Effector memory CD8-positive, alpha-beta T cell (primary cell): ENCODE measurements at places on chromosomes 7 and 10.
A peak's percentile ranks its signal among the peaks of the same experiment; 100 is the strongest.

- no peak for DNase-seq
Measured at GRCh38 chr10:114885443-114885842, 52.6 kb upstream of the TRUB1 start.

GRCh38 chr7:12690041-12690878, 2.8 kb downstream of the ARL4A start:
- DNase-seq: no peak

DNA sequence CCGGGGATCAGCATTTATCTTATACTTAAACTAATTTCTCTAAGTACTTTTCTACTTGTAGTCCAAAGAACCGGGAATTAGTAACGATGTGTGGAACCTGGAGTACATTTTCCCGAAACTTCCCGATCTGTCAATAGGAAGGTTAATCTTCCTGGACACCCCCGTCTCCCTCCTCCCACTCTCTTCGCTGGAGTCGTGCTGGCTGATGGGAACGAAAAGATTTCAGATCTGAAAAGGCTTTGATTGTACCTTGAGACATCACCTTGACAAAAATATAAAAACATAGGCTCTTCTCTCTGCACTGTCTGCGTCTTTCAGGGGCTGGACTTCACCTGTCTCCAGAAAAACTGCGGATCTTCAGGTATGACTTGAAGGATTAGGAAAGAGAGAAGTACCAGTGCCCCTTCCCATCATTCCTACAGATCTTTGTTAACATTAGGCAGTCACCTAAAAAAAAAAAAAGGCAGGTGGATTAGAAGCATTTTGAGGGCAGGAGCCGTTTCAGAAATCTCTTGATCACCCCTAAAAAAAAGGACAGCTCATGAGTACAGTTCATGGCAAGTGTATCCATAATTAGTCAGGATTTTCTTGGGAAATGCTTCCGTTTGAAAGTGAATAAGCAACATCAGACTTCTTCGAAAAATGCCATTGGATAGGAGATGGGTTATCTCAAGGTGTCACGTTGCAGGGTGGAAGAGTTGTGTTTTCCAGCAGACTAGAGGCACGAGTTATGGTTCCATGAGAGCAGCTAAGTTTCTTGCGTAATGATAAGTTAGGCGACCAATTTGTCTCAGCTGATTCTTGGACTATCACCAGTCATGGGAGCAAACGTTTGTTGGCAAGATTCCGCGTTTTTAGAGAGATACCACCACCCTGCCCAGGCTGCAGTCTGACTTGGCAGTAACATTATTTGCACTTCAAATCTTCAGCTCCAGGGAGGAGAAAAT, 7.8 kb upstream of the BAMBI start:
- DNase-seq: no peak

GRCh38 chr10:102450124-102450373, 1.3 kb downstream of the C10orf95 start:
- DNase-seq: no peak

GRCh38 chr7:97731736-97732564, at the start of gene TAC1:
TAC1 (plus strand) TSS chr7:97732086; CDS start chr7:97732613, 527 bp downstream.
- DNase-seq: no peak

DNA sequence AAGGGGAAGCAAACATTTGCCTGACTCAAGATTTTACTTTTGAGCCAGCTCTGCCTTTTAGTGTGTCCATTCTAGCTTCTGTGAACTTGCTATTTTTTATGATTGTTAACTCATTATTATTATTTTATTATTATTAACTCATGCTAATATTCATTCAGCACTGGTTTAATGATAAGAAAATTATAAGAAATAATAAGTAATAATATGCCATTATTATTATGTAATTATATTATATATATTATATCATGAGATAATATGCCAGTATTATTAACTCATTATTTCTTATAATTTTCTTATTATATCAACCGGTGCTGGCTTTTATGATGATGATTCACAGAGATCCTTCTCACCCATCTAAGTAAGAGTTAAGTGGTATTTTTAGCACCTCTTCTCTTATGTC, 79.3 kb upstream of the NPVF start:
- DNase-seq: no peak

- DNase-seq: no peak
Measured at GRCh38 chr10:43595739-43596298, 10.4 kb upstream of the ZNF485 start.

- no peak for DNase-seq
Measured at GRCh38 chr10:45199205-45199740, 116.1 kb downstream of the OR13A1 start.

- DNase-seq: no peak
Measured at GRCh38 chr10:127735156-127735555, 1.8 kb upstream of the FOXI2 start.

GRCh38 chr7:35691827-35692307, 3.1 kb downstream of the HERPUD2 start:
- peak; percentile 25 for DNase-seq

DNA sequence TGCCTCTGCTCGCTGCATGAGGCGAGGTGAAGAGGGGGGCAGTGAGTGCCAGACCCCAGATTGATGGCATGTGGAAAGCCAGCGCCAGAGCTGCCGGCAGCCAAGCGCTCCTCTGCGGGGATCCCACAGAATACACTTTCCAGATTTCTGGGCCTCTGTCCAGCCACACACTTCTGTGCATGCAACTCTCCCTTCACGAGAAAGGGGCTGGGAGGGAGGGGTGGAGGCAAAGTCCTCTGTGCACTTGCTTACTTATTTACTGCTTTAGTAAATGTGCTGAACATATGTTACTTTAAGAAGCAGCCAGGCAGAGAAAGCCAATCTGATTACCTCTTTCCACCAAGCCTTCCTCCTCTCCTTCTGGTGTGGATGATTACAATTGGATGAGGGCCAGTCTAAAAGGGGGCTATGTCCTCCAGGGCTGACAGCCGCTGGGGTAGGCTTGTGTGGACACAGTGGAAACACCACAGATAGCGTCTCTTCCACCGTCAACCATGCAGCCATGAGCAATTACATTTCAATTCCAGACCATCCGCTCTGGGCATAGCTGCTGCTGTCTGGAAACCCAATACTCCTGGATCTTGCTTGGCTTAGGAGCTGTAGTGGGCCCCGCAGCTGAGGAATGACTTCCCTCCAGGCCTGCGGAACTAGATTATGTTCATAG, 322.8 kb upstream of the ANKRD30A start:
- no peak for DNase-seq

DNA sequence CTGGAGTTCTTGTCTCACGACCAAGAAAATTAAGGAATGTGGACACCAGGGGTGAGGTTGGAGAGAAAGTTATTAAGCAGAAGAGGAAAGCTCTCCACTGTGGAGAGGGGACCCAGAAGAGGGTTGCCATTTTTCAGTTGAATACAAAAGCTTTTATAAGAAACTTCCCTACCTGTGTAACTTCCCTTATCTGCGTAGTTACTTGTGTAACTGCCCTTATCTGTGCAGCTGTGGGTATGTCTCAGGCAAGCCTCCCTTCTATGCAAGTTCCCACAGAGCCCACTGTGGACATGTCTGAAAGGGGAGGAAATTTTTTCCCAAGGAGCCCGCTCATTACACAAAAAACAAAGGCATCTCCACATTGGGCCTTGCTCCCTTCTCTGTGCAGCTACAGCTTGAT, 94.9 kb downstream of the SVOPL start:
- DNase-seq: no peak

GRCh38 chr7:74191231-74191630, 17.1 kb downstream of the EIF4H start:
- no peak for DNase-seq

GRCh38 chr7:112206991-112207592, 597 bp downstream of the ZNF277 start:
- no peak for DNase-seq

DNA sequence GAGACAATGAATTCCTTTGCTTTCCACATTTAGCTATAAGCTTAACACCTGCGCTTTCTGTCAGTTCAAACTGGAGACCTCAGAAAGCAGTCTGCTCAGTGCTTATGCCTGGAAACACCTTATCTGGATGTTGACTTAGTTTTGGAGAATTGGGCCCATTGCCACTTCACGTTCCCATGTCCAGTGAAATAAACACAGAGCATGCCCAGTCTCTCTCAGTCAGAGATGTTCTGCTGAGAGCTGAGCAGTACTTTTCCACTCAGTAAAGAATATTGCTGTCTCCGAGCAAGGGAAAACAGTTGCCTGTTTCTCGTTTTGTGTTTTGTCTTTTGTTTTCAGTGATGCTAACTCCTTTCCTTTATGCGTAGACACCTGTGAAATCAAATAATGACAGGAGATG, 83.2 kb upstream of the PRR15 start:
- DNase-seq: no peak

- no peak for DNase-seq
Measured at GRCh38 chr10:76033457-76034196, 602.2 kb downstream of the LRMDA start.

- DNase-seq: no peak
Measured at GRCh38 chr10:103794996-103795395, 60.4 kb downstream of the SH3PXD2A start.

DNA sequence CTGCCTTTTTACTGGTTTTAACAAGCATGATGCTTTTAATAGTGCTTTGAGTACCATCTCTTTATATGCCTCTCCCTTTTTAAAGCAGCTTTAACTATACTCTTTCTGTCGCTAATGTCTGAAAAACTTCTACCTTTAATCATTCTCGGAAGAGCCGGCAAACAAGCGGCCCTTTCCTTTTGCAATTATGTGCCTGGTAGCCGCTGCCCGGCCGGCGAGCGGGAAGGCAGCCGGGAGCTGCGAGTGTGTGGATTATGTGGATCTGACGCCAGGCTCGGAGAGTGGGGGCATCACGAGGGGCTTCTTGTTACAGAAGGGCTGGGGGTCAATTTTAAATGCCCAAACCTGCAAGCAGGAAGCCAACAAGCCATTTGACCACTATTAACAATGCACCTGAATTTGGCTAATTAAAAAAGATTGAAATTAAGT, 120.9 kb downstream of the BUB3 start:
- no peak for DNase-seq

- no peak for DNase-seq
Measured at GRCh38 chr7:128025380-128025779, 5.9 kb downstream of the LRRC4 start.

GRCh38 chr7:30304177-30304884, 19.9 kb downstream of the ZNRF2 start:
- DNase-seq: no peak

DNA sequence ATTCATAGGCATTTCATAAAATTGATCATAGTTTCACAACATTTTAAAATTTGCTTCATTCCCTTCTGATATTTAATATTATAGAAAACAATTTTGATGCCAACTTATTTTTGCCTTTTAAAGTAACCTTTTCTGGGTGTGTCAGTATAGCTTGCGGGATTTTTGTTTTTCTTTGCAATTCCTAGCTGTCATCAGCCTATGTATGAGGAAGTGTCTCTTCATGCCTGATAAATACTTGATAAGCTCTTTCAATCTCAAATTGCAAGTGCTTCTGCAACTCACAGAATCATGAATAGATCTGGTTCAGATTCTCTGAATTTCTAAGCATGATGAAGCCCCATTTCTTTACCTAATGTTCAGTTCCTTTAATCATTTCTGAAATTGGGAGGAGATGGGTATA, 28.0 kb upstream of the ARHGAP21 start:
- no peak for DNase-seq

GRCh38 chr7:54252256-54253035, 289.7 kb upstream of the VSTM2A start:
- no peak for DNase-seq

GRCh38 chr10:46543466-46544377, 12.7 kb downstream of the GPRIN2 start:
- DNase-seq: no peak

- no peak for DNase-seq
Measured at GRCh38 chr7:81298951-81299666, 380.3 kb upstream of the SEMA3C start.

DNA sequence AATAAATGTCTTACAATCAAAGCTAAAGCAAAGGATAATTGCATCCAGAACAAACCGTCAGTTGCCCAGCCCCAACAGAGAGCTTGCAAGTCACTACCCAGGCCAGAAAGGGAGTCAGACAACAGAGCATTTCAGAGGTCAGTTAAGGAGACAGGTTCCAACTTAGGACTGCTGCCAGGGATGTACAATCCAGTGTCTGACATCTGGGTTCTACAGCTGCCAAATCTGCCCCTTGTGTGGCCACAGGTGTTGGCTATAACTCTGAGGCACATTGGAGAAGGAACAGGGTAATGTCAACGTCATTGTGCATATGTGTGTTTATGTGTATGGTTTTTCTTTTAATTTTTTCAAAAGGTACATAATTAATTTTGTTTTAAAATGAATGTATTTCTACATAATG, 85.2 kb upstream of the GLCCI1 start:
- no peak for DNase-seq

GRCh38 chr10:34080485-34081346, 734.4 kb downstream of the PARD3 start:
- DNase-seq: no peak

GRCh38 chr10:7969623-7970022, 84.9 kb upstream of the GATA3 start:
- no peak for DNase-seq

GRCh38 chr7:74254858-74255379, 720 bp upstream of the RFC2 start:
- no peak for DNase-seq

- no peak for DNase-seq
Measured at GRCh38 chr10:22624287-22624738, 90.1 kb downstream of the PIP4K2A start.

DNA sequence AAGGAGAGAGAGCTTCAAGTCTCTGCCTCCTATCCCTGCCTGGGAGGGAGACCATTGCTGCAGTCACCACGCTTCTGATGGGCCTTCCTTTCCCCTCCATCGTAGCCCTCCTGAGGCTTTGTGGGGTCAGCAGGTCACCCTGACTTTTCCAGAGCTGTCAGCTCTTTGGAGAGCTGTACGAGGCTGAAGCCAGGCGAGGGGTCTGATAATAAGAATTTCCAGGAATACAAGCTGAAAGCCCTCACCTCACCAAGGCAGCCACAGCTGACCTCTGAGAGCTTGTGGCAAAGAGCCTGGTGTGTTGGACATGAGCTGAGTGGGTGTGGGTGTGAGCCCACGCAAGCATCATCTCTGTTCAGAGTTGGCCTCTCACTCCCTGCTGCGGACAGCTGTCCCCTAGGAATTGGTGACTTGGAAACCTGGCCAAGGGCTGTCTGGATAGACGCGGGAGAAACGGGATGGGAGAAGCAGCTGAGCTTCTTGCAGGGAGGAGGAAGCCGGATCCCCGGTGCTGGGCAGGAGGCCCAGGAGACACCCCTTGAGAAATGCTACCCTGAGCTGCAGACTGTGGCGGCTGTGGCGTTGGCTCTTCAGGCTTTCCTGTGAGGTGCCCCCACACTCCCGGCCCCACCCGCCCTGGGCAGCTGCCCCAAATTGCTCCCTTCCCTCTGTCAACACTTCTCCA, 122.1 kb upstream of the BTBD16 start:
- DNase-seq: no peak

GRCh38 chr7:158241919-158242318, 345.7 kb downstream of the PTPRN2 start:
- no peak for DNase-seq
